ENCODE measurements at places on chromosomes 4 and X.

- no peak for DNase-seq
These were observed 1270.9 kb downstream of the ADGRL3 start for GRCh38 chr4:62471021-62471420.

DNA sequence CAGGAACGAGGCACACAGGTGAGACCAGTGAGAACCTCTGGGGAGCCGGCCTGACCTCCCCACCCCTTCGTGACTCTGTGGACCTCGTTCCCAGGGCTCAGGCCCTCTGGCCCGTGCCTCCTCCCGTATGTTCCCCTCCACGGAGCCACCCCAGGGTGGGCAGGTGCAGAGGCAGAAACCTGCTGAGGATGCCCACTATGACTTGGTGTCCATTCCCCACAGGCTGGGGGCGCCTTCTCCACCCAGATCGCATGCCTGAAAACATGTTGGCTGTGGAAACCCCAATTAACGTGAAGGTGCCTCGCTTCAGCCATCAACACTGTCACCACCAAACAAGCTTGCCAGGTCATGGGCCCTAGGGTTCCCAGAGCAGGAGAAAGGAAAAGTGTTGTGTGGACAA, 27.0 kb downstream of the BLOC1S4 start:
- no peak for DNase-seq

- DNase-seq: no peak
These were observed 3.8 kb downstream of the TBC1D14 start for GRCh38 chr4:6913350-6913905.

DNA sequence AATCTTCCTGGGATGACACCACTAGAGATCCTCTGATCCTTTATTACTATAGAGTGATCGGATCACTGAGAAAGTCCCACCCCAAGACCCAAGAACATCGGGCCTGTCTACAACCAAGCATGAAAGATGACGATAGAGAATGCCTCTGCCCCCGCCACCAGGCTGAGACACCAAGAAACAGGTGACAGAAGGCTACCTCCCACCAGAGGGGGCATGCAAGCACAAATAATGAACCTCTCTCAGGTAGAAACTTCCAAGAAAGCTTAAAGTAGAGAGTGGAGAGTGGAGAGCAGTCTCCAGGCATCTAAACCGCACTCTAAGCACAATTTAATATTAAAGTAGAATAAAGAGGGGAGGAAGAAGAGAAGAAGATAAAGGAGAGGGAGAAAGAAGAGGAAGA, 402.6 kb downstream of the INPP4B start:
- DNase-seq: no peak

GRCh38 chr4:87545052-87545451, 15.9 kb upstream of the SPARCL1 start:
- no peak for DNase-seq

- DNase-seq: no peak
These were observed 24.2 kb downstream of the RBPJ start for GRCh38 chr4:26344901-26345564.

GRCh38 chr4:184282895-184283654, 65.4 kb upstream of the ENPP6 start:
- no peak for DNase-seq

DNA sequence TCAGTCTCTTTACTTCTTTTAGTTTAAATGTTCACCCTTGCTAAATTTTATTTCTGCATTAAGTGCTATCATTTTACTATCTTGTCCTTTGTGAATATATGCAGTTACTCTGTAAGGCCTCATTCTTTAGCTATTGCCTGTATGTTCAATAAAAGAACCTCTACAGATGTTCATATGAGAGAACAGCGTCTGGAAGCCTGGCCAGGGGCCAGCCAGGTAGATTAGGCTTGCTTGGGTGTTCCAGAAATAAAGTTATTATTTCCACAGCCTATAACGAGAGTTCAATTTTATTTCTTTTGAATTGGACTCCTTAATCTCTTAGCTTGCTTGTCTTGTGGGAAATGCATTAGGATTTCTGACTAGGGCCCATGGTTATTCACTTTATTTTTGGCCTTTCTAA, 214.5 kb downstream of the TLL1 start:
- DNase-seq: no peak

- DNase-seq: peak; percentile 55
These were observed 1.2 kb upstream of the PDZD4 start for GRCh38 chrX:153831429-153832150.

DNA sequence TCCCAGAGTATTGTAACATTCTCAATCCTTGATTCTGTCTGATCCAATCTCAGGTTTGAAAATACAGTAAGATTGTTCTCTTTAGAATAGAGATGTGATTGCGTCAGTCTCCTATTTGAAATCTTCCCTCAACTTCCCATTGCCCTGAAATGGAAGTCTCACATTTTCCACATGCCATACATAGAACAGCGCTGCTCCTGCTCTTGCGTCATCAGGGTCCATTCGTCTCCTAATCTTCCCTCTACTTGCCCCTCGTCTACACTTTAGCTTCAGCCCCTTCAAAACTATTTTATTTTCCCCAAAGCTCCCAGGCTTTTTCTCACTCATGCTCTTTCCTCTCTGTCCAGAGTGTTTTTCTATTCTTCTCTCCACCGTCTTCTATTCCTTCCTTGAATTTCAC, 301.7 kb upstream of the MAGEB2 start:
- DNase-seq: no peak

- no peak for DNase-seq
These were observed 10.0 kb upstream of the APELA start for GRCh38 chr4:164866817-164867490.

- DNase-seq: no peak
These were observed at the start of gene ODAPH for GRCh38 chr4:75555294-75556164. Gene ODAPH, plus strand, starts transcription at chr4:75556066. Its CDS starts 17 bp downstream, at chr4:75556083.

- no peak for DNase-seq
These were observed 192.7 kb upstream of the C1QTNF7 start for GRCh38 chr4:15235135-15235534.

- no peak for DNase-seq
These were observed 53.9 kb upstream of the TENM3 start for GRCh38 chr4:182189103-182189878.
